ENCODE measurements at places on chromosomes 6 and 20. TPM values are rescaled to one million over a fixed set of nuclear protein-coding genes. Genes with fewer than 3 reads are reported as not detected.

DNA sequence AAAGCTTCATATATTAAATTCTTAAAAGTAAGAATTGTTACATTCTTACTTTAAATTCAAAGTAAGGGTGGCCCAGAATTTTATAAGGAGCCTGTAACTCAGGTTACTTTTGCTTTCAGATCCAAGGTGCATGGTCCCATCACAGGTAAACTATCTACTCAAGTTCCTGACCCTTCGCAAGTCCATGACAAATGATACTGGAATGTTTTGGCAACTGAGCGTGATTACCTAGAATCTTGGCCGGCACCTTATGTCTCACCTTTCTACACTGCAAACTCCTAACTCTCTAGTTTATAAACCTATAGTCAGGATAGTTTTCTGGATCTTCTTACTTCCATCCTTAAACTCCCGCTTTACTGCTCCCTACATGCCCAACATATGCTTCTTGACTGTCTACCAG is 67.9 kb upstream of the HMGN3 start:
- no peak overlapping the region for H3K27ac ChIP-seq
- no peak overlapping the region for H3K4me3 ChIP-seq
- DNase-seq = no peak
- H3K4me1 ChIP-seq = no peaks in the 10 kb centered on the region
- no peaks in the 10 kb centered on the region for H3K27me3 ChIP-seq
- H3K36me3 ChIP-seq = no peaks in the 10 kb centered on the region

- H3K4me3 ChIP-seq = no peak overlapping the region
- no peaks in the 10 kb centered on the region for H3K36me3 ChIP-seq
- H3K27me3 ChIP-seq = no peaks in the 10 kb centered on the region
- no peak for DNase-seq
- H3K4me1 ChIP-seq = no peaks in the 10 kb centered on the region
Measured at GRCh38 chr6:76014626-76015530, 57.6 kb downstream of the IMPG1 start.

GRCh38 chr6:77450924-77451323 is 12.4 kb downstream of the HTR1B start:
- H3K4me3 ChIP-seq = no peak overlapping the region
- H3K36me3 ChIP-seq = no peaks in the 10 kb centered on the region
- no peak for DNase-seq
- no peaks in the 10 kb centered on the region for H3K27me3 ChIP-seq
- H3K27ac ChIP-seq = no peak overlapping the region
- H3K4me1 ChIP-seq = no peaks in the 10 kb centered on the region

DNA sequence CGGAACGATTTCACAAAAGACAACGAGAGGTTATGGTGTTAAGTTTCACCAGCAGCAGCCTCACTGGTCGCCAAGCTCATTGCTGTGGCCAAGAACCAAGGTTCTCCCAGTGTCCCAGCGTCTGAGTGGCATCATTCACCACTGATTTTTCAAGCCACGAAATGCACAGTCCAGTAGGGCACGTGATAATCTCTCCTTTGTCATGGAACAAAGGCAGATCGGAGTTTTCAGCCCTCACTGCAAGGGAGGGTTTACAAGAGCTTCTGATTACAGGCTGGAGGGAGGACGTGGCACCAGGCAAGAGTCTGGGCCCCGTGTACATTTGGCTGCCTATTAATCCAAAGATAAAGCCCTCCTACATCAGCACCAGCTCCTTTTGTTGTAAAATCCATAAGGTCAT is 2.0 kb downstream of the CD24 start:
- H3K27me3 ChIP-seq = peaks cover 3% of the 10 kb centered on the region
- DNase-seq = no peak
- H3K27ac ChIP-seq = no peak overlapping the region
- peaks cover 23% of the 10 kb centered on the region for H3K4me1 ChIP-seq

GRCh38 chr6:15921243-15921642 is 207.6 kb upstream of the MYLIP start:
- H3K27ac ChIP-seq = no peak overlapping the region
- H3K27me3 ChIP-seq = no peaks in the 10 kb centered on the region
- H3K36me3 ChIP-seq = no peaks in the 10 kb centered on the region
- H3K4me3 ChIP-seq = no peak overlapping the region

- DNase-seq = no peak
- no peaks in the 10 kb centered on the region for H3K36me3 ChIP-seq
- H3K4me1 ChIP-seq = peaks cover 17% of the 10 kb centered on the region
- H3K27me3 ChIP-seq = no peaks in the 10 kb centered on the region
- no peak overlapping the region for H3K27ac ChIP-seq
- H3K4me3 ChIP-seq = no peak overlapping the region
Measured at GRCh38 chr6:43799551-43800297, 29.7 kb downstream of the VEGFA start.

GRCh38 chr6:13274707-13275434 is 53.5 kb downstream of the TBC1D7 start:
- DNase-seq = no peak
- no peaks in the 10 kb centered on the region for H3K27me3 ChIP-seq
- peaks cover 17% of the 10 kb centered on the region for H3K4me1 ChIP-seq
- H3K27ac ChIP-seq = no peak overlapping the region

GRCh38 chr6:161557333-161558107 is 283.7 kb upstream of the AGPAT4 start:
- DNase-seq = no peak
- H3K4me3 ChIP-seq = no peak overlapping the region
- H3K27ac ChIP-seq = no peak overlapping the region
- H3K36me3 ChIP-seq = no peaks in the 10 kb centered on the region
- no peaks in the 10 kb centered on the region for H3K27me3 ChIP-seq

- peaks cover 44% of the 10 kb centered on the region for H3K4me1 ChIP-seq
- no peak for DNase-seq
- H3K4me3 ChIP-seq = no peak overlapping the region
- H3K27me3 ChIP-seq = no peaks in the 10 kb centered on the region
- H3K27ac ChIP-seq = peak overlapping the region; percentile 36
Measured at GRCh38 chr6:16512544-16513290, 248.5 kb downstream of the ATXN1 start.

DNA sequence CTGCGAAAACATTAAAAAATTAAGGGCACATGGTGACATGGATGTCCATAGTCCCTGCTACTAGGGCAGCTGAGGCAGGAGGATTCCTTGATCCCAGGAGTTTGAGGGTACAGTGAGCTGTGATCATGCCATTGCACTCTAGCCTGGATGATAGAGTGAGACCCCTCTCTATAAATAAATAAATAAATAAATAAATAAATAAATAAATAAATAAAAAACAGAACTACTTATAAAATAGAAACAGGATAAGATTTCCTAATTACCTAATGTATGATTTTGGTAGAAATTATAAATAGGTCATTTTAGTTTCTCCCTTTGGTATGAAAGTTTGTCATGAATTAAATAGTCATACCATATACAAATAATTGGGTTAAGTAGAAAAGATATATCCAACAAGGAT is 916.2 kb downstream of the GRIK2 start:
- no peak overlapping the region for H3K27ac ChIP-seq
- H3K4me3 ChIP-seq = no peak overlapping the region
- H3K27me3 ChIP-seq = no peaks in the 10 kb centered on the region

DNA sequence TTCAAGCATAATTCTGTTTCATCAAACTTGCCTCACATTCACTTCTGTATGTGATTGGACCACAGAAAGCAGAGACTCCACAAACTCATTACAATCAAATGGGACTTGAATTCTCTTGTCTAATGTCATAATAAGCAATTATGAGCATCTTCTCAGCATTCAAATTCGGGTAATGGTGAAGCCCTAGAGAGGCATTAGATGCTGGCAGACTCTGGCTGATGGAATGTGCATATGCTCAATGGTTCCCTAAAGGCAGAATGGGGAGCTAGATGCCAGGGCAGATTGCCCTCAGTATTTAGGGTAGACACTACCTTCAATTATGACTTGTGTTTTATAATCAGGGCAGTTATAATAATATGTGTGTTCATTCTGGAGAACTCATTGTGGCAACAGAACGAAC is 127.9 kb downstream of the HDGFL1 start:
- no peak overlapping the region for H3K27ac ChIP-seq
- no peaks in the 10 kb centered on the region for H3K36me3 ChIP-seq
- DNase-seq = no peak
- no peaks in the 10 kb centered on the region for H3K27me3 ChIP-seq

DNA sequence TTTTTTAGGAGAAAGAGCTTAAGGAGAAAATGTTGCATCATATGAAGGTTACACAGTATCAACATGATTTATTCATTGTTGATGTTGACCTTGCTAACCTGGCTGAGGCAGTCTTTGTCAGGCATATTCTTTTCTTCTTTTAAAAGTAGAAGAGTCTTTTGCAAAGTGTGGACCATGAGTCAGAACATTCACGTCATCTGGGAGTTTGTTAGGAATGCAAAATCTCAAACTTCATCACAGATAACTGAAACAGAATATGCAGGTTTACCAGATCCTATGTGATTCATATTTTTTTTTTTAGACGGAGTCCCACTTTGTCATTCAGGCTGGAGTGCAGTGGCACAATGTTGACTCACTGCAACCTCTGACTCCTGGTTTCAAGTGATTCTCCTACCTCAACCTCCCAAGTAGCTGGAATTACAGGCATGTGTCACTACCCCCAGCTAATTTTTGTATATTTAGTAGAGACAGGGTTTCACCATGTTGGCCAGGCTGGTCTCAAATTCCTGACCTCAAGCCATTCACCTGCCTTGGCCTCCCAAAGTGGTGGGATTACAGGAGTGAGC is 530.4 kb upstream of the BTBD3 start:
- H3K4me3 ChIP-seq = no peak overlapping the region
- H3K27me3 ChIP-seq = no peaks in the 10 kb centered on the region
- no peaks in the 10 kb centered on the region for H3K36me3 ChIP-seq
- no peaks in the 10 kb centered on the region for H3K4me1 ChIP-seq
- no peak for DNase-seq

- H3K36me3 ChIP-seq = no peaks in the 10 kb centered on the region
- H3K27me3 ChIP-seq = no peaks in the 10 kb centered on the region
- no peaks in the 10 kb centered on the region for H3K4me1 ChIP-seq
- no peak overlapping the region for H3K27ac ChIP-seq
Measured at GRCh38 chr20:51160821-51161220, 137.9 kb upstream of the KCNG1 start.

GRCh38 chr6:80541181-80541580 is 434.7 kb downstream of the BCKDHB start:
- no peak overlapping the region for H3K27ac ChIP-seq
- H3K4me1 ChIP-seq = no peaks in the 10 kb centered on the region
- no peaks in the 10 kb centered on the region for H3K27me3 ChIP-seq
- no peak for DNase-seq

GRCh38 chr6:77463861-77464494 is 687 bp upstream of the HTR1B start:
- H3K27ac ChIP-seq = no peak overlapping the region
- no peaks in the 10 kb centered on the region for H3K36me3 ChIP-seq
- H3K27me3 ChIP-seq = peaks cover 14% of the 10 kb centered on the region
- H3K4me1 ChIP-seq = peaks cover 9% of the 10 kb centered on the region
- no peak overlapping the region for H3K4me3 ChIP-seq
- DNase-seq = no peak

Gene SPATA25
- total RNA-seq = 2.8 TPM

Gene RFX6
- not detected for total RNA-seq

Gene ZBTB46
- 0.28 TPM for total RNA-seq

Gene HLA-G
- total RNA-seq = 0.52 TPM

Gene JARID2
- total RNA-seq = 20.2 TPM

Gene EPPIN
- total RNA-seq = not detected

Gene UNC93A
- not detected for total RNA-seq

Gene PHACTR3
- not detected for total RNA-seq

Gene OTOR
- not detected for total RNA-seq

All from CD4-positive, alpha-beta memory T cell (primary cell).